NCI-H748 treated with DMSO at 0.1 percent for 48 hours (cell line): ENCODE measurements at places on chromosomes 2 and 18.

DNA sequence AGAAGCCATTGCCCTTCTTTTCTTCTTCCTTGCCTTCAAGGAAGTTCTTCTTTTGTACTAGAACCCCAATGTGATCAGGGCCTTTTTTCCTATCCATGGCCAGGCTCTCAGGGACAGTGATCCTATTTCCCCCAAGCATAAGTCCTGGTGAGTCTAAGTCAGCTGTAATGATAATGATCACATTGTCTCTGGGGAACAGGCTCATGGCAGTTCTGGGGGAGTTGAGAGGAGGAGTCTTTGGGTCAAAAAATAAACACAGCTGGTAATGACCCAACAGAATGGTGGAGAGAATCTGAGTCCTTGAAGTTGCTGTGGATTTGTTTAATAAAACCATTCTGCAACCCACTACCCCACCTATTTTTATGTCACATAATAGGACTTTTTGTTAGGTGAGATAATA, 96.6 kb downstream of the SOCS6 start:
- no peak for DNase-seq

DNA sequence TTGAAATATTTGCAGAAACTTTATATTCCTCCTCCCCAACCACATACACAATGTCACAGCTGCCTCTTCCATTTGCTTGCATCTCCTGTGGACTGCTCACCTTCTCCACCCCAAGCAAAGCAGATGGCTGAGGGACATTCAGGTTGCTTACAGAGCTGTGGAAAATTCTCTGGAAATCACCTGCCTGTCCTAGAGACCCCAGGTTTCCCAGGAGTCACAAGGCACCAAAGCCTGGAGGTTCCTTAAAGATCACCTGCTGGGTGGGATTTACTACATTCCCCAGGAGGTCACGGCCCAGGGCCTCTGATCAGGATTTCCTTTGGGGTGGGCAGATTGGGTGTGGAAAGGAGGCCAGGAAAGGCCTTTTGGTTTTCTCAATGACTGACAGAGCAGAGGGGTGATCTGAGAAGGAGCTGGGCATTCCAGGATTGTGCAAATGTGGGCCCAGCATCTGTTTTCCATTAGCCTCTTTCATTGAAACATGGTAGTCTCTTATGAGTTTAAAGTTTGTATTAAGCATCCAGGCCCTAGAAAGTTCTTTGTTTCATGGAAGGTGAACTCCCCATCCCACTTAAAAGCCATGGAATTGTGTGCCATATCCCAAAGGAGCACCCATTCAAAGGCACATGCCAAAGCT, 410.7 kb upstream of the TNP1 start:
- no peak for DNase-seq

DNA sequence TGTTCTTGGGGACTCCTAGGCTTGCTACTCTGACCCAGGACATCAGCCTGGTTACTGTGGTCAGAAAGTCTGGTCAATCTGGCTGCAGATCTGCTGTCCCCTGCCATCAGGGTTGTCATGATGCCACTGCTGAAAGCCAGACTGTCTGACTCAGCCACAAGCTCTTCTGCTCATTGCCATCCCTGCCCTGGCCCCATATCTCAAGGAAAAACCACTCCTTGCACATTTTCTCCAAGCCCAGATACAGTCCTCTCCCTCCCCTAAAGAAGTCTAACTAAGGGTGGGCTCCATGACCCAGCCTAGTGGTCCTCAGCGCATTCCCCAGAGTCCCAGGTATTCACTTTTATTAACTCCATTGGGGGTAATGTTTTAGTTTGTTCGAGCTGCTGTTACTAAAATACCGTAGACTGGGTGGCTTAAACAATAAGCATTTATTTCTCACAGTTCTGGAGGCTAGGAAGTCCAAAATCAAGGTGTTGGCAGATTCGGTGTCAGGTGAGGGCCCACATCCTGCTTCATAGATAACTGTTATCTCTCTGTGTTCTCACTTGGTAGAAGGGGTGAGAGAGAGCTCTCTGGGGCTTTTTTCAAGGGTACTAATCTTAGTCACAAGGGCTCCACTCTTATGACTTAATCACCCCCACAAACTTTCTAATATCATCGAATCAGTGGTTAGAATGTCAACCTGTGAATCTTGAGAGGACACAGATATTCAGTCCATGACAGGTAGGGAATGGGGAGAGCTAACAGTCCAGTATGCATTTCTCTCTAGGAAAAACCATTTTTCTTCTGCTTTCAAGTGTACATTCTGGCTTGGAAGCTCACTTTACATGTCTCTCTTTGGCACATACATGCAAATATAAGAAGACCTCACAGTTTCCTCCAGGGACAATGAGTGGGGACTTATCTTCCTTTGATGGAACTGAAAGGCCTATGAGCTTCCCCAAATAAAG, 94.8 kb upstream of the CXCR4 start:
- no peak for DNase-seq

DNA sequence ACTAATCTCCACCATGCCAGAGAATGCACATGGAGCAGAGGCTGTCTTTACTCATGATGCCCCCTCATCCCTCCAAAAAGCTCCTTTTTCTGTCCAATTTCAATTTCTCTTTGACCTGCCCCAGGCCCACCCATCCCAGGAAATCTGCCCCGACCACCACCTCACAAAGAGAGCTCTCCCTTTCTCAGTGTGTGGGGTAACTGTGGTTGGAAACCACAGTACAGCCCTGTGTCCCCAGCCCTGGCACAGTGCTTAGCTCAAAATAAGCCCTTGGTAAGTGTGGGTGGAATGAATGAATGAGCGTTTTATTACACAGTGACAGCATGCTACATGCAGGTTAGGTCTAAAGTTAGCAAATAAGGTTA, 43.7 kb upstream of the CAB39 start:
- no peak for DNase-seq

DNA sequence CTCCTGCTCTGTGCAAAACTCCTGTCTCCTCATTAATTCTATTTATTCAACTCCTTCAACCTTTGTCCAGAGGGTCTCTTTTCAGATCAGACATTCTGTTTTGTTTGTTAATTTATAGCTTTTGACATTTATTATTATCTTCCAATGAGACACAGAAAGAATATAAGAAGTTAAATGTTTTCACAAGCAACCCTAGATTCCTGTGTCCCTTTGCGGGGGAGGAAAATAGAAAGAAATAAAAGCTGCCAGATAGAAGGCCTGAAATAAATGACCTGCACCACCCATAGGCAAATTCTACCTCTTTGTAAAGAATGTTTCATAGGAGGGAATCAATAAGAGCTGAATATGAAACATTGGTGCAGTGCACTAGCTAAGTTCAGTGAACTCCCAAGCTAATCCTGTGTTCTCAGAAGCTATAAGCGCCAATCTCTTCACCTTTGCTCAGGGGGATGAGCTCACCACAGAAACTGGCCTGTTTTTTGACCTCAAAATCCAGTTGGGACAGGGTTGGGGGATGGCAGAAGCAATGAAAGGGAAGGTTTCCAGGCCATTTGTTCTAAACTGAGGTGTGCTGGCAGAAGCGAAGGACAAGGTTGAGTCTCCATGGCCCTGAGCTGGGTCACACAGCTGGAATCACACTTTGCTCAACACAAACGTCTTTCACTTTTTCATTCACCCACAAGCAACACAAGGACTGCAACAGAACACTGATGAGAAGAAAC, 258.6 kb downstream of the NRXN1 start:
- no peak for DNase-seq

DNA sequence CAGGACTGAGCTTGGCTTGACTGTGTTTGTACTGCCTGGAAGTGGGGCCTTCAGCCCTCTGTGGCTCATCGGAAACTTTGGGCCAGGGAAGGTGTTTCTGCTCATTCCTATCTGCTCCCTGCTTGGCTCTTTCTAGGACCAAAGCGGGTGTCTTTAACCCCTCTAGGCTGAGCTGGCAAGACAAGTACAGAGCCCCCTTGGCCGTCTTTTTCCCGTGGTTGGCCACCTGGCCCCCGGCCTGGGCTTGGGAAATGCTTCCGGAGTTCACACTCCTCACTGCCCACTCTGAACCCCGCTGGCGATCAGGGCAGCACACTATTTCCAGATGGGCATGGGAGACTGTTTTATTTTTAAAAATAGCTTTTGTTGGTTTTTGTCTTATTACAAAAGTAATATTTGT, 243.0 kb downstream of the DYSF start:
- DNase-seq, result no peak

- no peak for DNase-seq
Observed at GRCh38 chr18:51724790-51725721, 527.6 kb upstream of the MEX3C start.

- no peak for DNase-seq
Observed at GRCh38 chr18:49021433-49022129, 70.8 kb upstream of the SMAD7 start.

- no peak for DNase-seq
Observed at GRCh38 chr2:219334076-219334475, 1.5 kb upstream of the RESP18 start.

DNA sequence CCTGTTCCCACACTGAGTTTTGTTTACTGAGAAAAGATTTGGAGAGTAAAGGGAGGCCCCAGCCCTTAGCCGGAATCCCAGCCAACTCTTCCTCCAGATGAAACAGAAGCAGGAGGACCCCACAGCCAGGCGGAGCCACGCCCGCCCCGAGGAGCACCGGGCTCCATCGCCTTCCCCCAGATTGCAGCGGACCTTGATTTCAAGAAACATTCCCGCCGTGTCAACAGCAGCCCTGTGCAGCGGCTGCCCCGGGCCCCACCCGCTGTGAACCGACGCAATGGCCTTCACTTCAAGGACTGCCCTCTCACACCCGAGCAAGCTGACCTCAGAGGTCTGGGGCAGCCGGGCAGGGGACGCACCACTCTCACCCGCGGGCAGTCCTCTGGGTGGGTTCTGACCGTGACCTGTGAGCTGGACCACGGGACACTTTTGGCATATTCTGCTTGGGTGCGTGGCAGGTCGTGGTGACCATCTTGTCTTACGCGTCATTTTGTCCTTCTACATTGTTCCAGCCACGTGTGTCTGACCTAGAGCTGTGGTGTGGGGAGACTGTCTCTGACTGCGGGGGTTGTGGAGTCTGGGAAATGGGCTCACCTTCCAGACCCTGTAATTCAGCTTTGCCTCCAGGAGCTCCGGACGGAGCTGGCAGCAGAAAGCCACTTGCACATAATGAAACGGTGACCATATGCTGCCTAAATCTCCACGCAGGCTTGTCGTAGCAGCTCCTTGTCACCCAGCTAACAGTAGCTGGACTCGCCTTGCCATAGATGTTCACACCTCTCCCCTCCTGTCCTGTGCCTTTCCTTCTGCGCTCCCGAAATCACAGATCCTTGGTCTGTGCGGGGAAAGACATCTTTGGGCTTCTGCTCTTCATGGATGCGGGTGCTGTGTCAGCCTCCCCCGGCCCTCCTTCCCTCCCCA, 32.0 kb upstream of the INHBB start:
- DNase-seq, result no peak

DNA sequence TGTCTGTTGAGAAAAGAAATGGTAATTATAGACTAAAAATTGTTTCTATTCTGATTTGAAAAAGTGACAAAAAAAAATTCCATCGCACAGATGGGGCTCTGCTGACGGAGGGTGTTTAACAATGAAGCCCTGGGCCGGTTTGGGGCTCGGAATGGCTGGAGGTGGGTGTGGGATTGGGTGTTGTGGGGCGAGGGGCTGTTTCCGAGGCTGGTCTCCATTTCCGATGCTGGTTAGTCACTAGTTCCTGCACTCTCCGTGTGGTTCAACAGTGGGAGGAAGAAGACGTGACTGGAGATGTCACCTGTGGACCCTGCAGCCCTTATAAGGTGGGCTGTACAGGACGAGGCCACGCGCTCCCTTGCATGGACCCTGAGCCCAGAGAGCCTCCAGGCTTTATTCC, 143.2 kb downstream of the KLHL29 start:
- DNase-seq, result no peak

DNA sequence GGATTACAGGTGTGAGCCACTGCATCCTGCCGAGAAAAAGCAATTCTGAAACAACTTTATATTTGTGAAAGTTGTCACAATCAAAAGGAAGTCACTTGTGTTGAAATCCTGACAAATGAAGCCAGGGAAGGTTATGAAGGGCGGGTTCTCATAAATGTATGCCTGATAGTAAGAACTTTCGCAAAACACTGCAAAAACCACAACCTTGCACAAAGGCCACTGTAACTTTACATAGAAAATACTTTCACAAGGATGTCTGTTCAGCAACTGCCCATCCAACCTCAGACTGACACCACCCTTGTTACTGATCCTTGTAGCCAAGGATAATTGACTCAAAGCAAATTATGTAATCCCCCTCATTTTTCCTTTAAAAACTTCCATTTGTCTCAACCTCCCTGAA, 90.6 kb downstream of the SLC4A3 start:
- DNase-seq, result no peak

- DNase-seq, result no peak
Observed at GRCh38 chr2:188345426-188345825, 53.8 kb downstream of the GULP1 start.

DNA sequence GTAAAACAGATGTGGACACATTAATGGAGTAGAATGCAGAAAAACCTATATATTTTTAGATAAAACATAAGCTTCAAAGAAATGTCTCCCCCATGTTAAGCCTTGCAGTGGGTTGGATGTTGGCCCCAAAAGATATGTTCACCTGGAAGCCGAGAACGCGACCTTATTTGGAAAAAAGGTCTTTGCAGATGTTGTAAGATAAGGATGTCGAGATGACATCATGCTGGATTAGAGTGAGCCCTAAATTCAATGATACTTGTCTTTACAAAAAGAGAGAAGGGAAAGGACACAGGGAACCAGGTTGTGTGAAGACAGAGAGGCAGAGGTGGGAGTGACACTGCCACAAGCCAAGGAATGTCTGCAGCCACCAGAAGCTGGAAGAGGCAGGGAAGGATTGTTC, 3.1 kb upstream of the NCK2 start:
- DNase-seq, result no peak

DNA sequence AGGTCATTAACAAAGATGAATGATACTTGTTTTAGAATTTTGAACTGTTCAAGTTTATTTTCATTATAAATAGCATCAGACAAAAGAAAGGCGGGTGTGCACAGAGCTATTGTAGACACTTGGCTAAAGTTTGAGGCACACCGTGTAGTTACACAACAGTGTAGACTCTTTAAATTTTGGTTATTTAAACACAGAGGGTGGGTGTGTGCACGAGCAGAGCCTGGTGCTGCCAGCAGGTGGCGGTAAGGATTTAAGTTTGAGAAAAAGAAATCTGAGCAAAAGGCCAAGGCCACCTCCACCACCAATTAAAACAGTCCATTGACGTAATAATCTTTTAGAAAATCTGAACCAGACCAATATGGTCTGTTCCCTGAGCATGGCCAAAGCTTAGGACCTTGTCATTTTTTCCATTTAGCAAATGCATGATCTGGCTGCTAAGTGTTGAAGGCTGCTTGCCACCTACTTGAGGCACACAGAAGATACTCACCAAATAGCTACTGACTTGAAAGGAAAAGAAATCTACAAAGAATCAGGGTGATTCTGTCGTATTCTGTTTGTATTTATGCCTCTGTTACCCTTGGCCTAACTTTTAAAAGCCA, 14.3 kb downstream of the COPS7B start:
- no peak for DNase-seq
